ENCODE measurements at places on chromosomes 2 and 18. TPM values are rescaled to one million over a fixed set of nuclear protein-coding genes. Genes with fewer than 3 reads are reported as not detected.
A peak's percentile ranks its signal among the peaks of the same experiment; 100 is the strongest.

DNA sequence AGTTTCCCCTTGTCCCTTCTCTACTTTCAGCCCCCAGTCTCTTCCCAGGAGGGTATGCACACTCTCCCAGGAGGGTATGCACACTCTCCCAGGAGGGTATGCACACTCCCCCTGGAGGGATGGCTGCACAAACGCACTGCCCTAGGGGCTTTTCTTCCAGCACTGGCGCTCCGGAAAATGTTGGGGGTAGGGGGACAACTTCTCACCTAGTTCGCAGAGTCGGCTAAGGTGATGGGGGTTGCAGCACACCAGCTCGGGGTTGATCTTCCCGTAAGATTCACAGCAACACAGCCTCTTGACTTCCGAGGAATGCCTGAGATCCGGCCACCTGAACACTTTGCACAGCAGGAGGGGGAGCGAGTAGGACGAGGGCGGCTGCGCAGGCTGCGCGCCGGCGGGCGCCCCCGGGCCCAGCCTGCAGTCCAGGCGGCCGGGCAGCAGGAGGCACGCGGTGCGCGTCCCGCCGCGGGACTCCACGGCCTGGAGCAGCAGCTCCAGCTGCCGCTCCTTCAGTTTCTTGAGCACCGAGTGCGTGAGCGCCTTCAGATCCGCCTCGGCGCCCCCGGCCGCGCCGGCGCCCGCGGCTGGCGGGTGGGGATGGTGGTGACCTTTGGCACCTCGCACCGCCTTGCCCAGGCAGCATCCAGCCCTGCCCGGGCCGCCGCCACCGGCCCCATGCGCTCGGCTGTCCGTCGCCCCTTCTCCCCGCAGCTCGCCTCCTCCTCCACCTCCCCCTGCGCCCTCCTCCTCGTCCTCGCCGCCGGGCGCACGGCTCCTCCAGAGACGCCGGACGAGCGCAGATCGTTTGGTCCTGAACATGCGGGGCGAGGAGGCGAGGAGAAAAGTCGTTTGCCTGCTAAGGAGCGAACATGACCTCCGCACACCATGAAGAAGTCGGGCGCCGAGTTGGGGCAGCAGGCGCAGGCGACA is 894 bp downstream of the SMAD7 start:
- DNase-seq: peak; percentile 55

GRCh38 chr2:183070942-183071844 is 7.4 kb upstream of the DUSP19 start:
- peak; percentile 22 for DNase-seq

- peak; percentile 79 for DNase-seq
These were observed 366.2 kb upstream of the ID2 start for GRCh38 chr2:8315531-8316165.

GRCh38 chr2:195563857-195564512 is 93.0 kb upstream of the SLC39A10 start:
- peak; percentile 32 for DNase-seq

DNA sequence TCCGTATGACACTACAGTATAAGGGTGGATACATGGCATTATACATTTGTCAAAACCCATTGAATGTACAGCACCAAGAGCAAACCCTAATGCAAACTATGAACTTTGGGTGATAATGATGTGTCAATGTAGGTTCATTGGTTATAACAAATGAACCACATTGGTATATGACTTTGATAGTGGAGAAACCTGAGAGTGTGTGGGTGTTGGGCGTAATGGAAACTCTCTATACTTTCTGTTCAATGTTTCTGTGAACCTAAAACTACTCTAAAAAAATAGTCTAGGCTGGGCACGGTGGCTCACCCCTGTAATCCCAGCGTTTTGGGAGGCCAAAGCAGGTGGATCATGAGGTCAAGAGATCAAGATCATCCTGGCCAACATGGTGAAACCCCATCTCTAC is 6.5 kb upstream of the ACTG2 start:
- DNase-seq: no peak

MBOAT2 gene
- total RNA-seq: 33.9 TPM

PLEKHH2 gene
- 0.59 TPM for total RNA-seq

LCT gene
- not detected for total RNA-seq

CYP27C1 gene
- total RNA-seq: 3.5 TPM
